ENCODE measurements at places on chromosomes 7 and 10.

DNA sequence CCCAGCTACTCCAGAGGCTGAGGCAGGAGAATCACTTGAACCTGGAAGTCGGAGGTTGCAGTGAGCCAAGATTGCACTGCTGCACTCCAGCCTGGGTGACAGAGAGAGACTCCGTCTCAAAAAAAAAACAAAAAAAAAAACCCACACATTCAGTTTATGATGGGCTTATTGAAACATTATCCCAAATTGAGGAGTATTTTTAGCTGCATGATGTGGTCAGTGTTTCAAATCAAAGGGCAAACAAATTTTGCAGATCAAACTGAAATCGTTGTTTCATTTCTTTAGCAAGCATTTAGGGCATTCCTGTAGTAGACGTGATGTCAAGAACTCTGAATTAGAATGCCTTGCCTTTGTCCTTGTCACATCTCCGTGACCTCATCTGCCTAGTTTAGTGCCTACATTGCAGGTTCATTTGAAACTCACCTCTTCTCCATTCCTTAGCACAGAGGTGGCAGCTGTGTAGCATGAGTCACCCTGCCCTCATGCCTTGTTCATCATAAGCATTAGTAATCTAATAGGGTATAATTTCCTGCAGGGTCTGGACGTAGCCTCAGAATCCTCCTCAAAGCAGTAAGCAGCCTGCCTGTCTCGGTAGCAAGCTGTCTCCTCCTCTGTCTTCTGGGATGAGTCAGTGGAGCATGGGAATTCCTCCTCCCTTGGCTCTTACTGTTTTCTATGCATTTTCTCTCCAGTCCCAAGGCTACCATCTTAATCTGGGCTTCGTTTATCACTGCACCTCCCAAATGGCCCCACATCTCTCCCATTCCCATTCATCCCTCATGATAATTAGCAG, 73.8 kb downstream of the CUL1 start:
- DNase-seq: no peak

GRCh38 chr10:24561453-24561852, 162.2 kb downstream of the ARHGAP21 start:
- no peak for DNase-seq

GRCh38 chr10:1559761-1560160, 177.6 kb downstream of the ADARB2 start:
- no peak for DNase-seq

DNA sequence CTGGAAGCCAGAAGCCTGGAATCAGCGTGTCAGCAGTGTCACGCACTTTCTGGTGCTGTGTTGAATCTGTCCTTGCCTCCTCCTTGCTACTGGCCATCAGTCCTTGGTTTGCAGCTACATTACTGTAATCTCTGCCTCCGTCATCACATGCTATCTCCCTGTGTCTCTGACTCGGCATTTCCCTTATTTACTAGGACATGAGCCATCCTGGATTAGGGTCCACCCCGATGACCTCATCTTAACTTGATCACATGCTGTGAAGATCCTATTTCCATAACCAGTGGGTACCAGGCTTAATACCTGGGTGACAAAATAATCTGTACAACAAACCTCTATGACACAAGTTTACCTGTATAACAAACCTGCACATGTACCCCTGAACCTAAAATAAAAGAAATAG, 518.0 kb upstream of the KLF6 start:
- DNase-seq: no peak

- no peak for DNase-seq
Observed at GRCh38 chr7:36207451-36208291, 54.6 kb downstream of the EEPD1 start.

- DNase-seq: no peak
Observed at GRCh38 chr10:5595994-5596471, 70.4 kb downstream of the ASB13 start.

- no peak for DNase-seq
Observed at GRCh38 chr7:51261117-51261835, 55.3 kb downstream of the COBL start.

GRCh38 chr7:139397192-139397591, 37.5 kb downstream of the LUC7L2 start:
- no peak for DNase-seq

DNA sequence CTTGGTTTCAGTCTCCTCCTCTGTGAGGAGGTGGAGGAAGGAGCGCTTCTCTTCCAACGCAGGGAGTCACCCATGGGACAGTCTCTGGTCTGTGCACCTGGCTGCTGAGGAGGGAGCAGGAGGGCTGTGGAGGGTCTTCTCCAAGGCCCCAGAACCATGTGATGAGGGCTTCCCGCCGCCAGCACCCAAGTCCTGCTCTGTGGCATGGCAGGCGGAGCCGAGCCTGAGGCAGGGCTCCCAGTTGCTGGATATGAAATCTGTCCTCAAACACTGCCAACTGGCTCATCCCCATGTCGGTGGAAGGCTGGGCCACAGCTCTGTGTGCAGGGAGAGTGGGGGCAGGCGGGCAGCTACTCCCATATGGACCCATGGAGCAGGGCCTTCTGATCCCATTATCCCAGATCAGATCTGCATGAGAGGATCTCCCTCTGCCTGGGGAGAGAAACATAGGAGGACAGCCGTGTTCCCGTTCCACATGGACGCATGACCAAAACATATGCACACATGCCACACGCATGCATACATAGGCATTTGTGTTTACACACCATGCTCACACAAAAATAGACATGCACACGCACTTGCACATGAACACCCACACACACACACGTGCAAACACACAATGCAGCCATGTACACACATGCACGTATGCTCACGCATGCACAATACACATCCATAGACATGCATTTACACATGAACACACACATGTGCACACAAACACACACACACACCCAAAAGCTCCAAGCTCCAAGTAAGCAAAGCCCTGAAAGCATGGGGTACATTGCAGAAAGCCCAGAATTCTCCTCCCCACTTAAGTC, 38.8 kb upstream of the EN2 start:
- DNase-seq: no peak

DNA sequence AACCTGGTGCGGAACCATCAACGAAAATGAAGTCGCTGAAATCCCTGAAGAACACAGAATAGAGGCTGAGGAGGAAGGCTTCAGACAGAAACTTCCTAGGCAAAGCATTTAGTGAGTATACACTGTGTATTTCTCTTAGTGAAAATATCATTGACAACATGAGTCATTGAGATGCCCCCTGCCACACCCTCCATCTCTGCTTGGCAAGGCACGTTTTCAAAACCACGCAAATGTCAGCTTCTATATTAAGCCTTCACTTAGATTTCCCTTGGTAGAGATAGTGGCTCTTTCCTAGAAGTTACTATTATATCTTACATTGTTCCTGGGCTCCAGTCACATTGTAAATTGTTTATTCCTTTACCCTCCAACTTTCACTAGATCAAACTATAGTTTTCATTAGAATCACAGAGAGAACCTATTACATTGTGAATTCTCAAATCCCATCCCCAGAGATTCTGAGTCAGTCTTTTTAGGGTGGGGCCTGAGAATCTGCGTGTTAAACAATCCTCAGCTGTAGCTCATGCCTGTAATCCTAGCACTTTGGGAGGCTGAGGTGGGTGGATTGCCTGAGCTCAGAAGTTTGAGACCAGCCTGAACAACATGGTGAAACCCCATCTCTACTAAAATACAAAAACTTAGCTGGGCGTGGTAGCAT, 4.6 kb upstream of the SKAP2 start:
- DNase-seq: no peak

GRCh38 chr10:7374795-7375194, 36.0 kb downstream of the SFMBT2 start:
- DNase-seq: no peak

GRCh38 chr7:2896131-2896530, 52.0 kb upstream of the GNA12 start:
- no peak for DNase-seq

DNA sequence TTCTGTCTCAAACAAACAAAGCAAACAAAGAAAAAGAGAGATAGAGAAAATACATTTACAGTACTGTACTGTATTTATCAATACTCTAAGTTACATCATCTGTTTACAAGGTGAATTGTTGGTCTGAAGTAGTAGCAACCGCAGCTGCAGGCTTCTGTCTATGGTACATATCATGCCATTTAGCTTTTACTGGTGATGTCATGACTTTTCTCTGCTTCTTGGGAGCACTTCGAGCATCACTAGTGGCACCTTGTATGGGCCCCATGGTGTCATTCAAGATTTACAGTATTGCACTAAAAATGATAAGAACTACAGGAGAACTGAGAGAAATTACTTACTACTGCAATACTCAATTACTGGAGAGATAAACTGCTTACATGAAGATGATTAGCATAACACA, 826.9 kb downstream of the CNTNAP2 start:
- DNase-seq: no peak

Measured in esophagus squamous epithelium (tissue), 5 donors.